CD4-positive, alpha-beta T cell (primary cell): ENCODE measurements at places on chromosomes 1 and 21. TPM values are rescaled to one million over a fixed set of nuclear protein-coding genes. Genes with fewer than 3 reads are reported as not detected.

KCNN3 gene
- not detected for total RNA-seq

FLG2 gene
- not detected for total RNA-seq

CSMD2 gene
- total RNA-seq: not detected

UBL4B gene
- total RNA-seq: not detected

PIGP gene
- total RNA-seq: 11.1 TPM

NFASC gene
- not detected for total RNA-seq

PRSS38 gene
- not detected for total RNA-seq

SH3GLB1 gene
- 50.6 TPM for total RNA-seq

MYBPH gene
- not detected for total RNA-seq

WNT9A gene
- not detected for total RNA-seq

SIM2 gene
- not detected for total RNA-seq

TTLL10 gene
- total RNA-seq: 0.59 TPM

CDK18 gene
- total RNA-seq: 1.6 TPM

GABPB2 gene
- total RNA-seq: 23.7 TPM

PARS2 gene
- not detected for total RNA-seq
